ENCODE measurements at places on chromosomes 6 and 20.

DNA sequence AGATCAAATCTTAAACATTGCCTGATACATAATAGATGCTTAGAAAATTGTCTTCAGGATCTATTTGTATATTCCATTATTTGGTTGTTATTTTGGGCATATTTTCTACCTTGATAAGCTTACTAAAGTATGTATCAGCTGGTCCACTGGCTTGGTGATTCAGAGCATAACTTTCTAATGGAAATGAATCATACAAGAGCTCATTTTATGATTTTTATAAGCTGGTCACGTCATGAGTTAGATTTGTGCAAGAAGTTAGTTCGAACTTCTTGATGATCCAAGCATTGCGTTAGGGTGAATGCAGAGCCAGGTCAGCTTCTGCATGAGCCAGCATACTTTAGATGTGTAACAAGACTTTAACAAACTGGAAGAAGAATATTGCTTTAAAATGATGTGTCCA lies 144.5 kb upstream of the FLRT3 start:
- no peak for DNase-seq

DNA sequence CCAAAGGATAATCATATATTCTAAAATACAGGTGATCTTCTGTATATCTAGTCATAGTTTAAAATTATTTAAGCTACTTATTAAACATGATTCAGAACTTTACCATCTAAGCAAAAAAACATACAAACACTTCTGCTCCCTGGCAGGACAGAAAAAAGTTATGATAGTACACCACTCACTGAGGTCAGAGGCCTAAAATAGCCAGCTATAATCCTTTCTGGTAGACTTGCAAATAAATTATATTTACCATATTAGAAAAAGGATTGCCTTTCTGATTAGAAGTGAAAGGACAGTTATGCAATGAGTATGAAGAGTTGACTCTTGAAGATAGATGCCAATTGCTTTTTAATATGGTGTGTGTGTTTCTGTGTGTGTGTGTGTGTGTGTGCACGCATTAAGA lies 207.4 kb downstream of the BMP2 start:
- no peak for DNase-seq

GRCh38 chr6:84651583-84651982 lies 112.8 kb downstream of the TBX18 start:
- DNase-seq = no peak

DNA sequence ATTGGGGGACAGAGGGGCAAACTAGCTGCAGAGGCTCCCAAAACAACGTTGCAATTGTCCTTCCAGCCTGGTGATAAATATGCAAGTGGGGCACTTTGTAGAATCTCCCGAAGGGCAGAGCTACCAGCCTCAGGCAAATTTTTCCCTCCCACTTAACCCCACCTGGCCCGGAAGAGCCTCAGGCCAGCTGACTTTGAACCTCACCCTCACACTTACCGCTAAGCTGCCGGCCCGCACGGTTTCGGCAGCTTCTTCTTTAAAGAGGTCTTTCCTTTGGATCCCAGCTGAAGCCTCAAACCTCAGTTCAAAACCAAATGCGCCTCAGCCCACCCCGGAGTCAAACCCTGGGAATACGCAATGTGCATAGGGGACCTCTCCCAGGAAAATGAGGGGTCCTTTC lies 2.5 kb downstream of the OVOL2 start:
- DNase-seq = no peak

- no peak for DNase-seq
These were observed 12.5 kb downstream of the NELFCD start for GRCh38 chr20:58993332-58994248.

- no peak for DNase-seq
These were observed 73.0 kb downstream of the TIAM2 start for GRCh38 chr6:155067956-155068615.

- no peak for DNase-seq
These were observed 25.3 kb upstream of the SMIM8 start for GRCh38 chr6:87297119-87297518.

- no peak for DNase-seq
These were observed 642 bp downstream of the GZF1 start for GRCh38 chr20:23362392-23363256.

- no peak for DNase-seq
These were observed 3.3 kb downstream of the MUCL3 start for GRCh38 chr6:30944051-30944450.

GRCh38 chr20:43942667-43943285 lies 28.1 kb downstream of the TOX2 start:
- no peak for DNase-seq

GRCh38 chr6:111952821-111953540 lies 79.7 kb upstream of the FYN start:
- no peak for DNase-seq

DNA sequence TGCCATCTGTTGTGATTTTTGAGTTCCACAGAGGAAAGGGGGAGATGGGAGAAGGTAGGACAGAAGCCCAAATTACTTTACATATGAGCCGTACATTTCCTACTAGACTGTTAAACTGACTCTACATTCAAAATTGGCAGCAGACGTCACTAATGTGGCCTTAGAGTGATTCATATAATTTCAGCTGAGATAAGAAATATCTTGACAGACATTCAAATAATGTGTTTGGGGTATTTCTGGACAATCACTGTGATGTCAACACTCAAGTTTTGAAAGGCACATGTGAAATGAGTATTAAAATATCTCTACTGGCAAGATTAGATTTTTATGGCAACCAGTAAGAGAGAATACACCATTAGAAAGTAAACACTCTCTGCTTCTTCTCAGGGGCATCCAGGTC lies 104.0 kb downstream of the MTFR2 start:
- DNase-seq = no peak

GRCh38 chr6:33333666-33334065 lies 16.1 kb upstream of the ZBTB22 start:
- no peak for DNase-seq

- DNase-seq = no peak
These were observed 92.6 kb downstream of the MAP3K7 start for GRCh38 chr6:90494067-90494780.

DNA sequence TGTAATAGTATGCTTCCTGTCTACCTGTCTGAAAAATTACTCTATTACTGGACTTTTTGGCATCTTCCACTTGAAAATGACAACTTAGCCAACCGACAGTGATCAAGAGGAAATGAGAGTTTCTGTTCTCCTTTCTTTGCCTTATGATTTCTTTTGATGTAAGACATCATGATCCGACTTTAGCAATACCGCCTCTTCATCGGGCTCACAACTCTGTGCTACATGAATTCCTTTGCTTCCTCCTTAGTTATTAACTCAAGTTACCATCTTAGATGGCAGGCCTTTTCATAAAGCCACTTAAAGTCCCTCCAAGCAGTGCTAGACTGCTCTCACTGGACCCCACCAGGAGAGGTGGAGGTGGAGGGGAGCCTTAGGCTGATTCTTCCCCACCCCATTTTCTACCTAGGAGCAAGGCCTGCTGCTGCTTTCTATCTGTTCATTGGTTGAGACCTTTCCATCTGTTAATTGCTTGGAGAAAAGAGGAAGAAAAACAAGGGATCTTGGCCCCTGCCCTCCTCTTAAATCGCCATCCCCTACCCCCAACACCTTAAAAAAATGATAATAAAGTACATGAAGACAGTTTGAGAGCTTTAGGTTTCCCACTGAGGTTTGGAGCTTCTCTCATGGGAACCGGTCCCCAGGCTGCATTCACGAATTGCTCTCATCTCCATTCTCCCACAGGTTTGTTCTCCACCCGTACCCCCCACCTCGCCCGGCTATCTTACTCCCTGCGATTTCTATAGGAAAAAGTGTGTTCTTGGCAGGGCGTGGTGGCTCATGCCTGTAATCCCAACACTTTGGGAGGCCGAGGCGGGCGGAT lies 21.6 kb upstream of the MCM3 start:
- DNase-seq = no peak

GRCh38 chr20:45343532-45344167 lies 4.6 kb downstream of the SDC4 start:
- no peak for DNase-seq

DNA sequence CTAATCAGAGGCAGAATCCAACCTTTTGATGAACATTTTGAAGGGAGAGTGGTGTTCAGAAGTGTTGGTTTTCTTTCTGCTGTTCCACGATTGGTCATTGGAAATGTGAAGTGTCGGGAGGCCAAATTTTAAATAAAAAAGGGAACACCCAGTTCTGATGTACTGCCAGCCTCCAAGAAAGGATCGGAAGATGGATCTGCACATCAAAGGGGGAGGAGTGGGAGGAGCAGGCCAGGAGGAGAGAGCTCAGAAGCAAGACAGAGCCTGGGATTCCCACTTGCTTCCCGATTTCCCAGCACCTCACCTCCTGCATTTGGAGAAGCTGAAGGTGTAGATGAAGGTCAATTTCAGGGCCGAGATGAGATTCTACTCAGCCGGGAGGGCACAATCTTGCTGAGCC lies 55.9 kb upstream of the NAA20 start:
- DNase-seq = no peak

- no peak for DNase-seq
These were observed 3.7 kb downstream of the KCNK5 start for GRCh38 chr6:39225543-39225942.

- DNase-seq = no peak
These were observed 71.1 kb downstream of the SLC22A23 start for GRCh38 chr6:3385660-3386151.

DNA sequence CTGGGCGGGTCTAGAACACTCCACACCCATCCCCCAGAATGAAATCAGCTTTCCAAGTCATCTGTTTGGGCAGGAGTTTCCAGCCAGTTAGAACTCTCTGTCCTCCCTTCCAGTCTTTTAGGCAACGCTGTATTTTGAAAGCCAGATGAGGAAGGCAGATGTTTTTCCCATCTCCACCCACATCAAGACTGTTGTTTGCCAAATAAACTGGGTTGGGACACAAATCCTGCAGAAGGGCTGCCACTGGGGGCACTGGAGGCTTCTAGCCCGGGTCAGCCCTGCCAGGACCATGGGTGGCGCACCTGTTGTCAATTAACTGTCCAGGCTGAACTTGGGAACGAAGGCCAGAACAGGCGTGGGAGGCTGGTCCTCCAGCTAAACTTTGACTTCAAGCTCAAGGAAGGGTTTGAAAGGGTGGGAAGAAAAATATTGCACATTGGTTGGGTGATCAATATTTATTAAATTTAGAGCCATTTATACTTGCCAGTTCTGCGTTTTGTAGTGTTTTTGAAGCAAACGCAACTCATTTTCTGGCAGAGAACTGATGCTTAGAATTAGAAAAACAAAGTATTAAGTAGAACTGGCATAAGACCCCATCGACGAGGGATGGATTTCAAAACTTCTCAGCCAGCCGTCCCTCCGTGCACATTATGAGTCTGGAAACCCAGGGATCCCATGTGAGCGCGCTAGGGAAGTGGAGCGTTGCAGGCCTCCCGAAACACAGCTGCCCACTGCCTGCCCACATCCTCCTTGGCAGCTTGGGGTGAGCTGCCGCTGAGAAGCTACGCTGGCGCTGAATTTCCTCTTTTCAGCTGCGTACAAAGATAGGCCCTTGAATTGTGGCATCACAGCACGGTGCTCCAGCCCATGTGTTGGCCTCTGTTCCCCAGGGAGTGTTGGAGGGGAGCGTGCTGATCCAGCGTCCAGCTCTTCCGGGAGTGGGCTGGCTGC lies 297.4 kb downstream of the QKI start:
- no peak for DNase-seq

DNA sequence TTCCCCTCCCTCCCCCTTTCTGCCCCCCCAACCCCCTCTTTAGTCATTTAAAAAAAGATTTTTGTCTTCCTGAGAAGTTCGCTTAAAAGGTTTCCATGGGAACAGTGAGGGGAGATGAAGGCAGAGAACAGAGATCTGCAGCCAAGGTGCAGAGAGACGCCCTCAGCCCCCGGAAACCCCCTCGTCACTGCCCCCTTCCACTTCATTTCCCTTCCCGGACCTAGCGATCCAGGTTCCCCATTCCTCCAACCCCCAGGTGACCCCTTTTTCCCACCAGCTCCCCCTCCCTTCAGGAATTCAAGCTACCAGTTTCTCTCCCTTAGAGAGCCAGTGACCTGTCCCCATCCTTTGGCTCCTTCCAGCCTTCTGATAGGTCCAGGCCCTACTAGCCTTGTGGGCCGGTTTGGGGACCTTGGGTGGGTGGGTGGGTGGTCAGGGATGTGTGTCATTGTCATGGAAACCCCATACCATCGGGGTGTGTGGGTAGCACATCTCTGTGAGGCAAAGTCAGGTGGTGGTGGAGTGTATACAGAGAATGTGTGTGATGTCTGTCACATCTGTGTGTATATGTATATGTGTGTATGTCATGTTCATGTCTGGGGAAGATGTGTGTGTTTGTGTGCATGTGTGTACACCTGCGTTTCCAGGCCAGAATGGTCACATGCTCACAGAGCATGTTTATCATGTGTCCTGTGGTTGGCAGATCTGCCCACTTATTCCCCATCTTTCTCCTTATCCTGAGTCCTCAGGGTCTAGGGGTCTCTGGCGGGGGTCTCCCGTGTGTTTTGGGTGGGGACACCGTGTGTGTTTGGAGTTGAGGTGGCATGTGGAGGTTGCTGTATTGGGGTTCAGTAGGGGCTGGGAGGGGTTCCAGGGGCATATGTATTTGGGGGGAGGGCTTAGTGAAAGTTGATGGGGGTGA lies 7.0 kb downstream of the SYNGAP1 start:
- DNase-seq = no peak

GRCh38 chr6:147510929-147511590 lies 2.6 kb downstream of the SAMD5 start:
- no peak for DNase-seq

- peak; percentile 68 for DNase-seq
These were observed 7.1 kb upstream of the CAPN11 start for GRCh38 chr6:44151348-44152108.

GRCh38 chr20:8005575-8006366 lies 13.8 kb downstream of the TMX4 start:
- no peak for DNase-seq

GRCh38 chr20:8151372-8151771 lies 19.3 kb downstream of the PLCB1 start:
- DNase-seq = no peak

GRCh38 chr6:23365732-23366131 lies 760.3 kb upstream of the NRSN1 start:
- no peak for DNase-seq

GRCh38 chr20:46607849-46608497 lies 43.3 kb downstream of the SLC13A3 start:
- DNase-seq = no peak

DNA sequence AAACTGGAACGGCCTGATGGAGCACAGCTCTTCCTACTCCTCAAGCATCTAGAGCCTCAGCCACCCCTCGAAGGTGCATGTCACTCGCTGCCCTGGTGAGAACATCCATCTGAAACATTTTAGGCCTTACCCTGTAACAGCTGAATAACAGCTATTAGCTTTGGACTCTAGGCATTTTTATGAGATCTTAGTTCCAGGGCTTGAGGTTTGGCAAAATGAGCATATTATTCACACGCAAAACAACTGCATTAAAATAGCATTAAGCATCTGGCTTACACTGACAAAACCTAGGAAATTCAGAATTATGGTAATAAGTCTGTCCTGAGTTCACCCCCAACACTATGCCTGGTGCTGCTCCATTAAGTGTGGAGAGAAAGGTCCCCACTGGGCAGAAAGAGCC lies 56.1 kb downstream of the ADAT2 start:
- no peak for DNase-seq
